ENCODE measurements at places on chromosomes 7 and 10.

- DNase-seq: no peak
Observed at GRCh38 chr7:131108212-131108940, 219.3 kb upstream of the MKLN1 start.

DNA sequence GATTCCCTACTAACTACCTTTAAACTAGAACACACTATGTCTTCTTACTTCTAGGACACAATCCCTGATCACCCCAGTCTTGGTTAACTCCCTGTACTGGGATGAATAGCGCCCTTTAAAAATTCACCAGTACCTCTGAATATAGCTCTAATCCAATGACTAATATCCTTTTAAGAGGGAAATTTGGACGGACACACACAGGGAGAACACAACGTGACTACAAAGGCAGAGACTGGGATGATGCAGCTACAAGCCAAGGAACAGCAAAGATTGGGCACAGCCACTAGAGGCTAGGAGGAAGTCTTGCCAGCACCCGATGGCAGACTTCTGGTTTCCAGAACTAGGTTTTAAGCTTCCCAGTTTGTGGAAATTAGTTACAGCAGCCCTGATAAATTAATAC, 81.4 kb downstream of the MALSU1 start:
- DNase-seq: no peak

- no peak for DNase-seq
Observed at GRCh38 chr7:2759736-2760097, 71.7 kb downstream of the AMZ1 start.

GRCh38 chr7:134480202-134480601, 21.3 kb upstream of the AKR1B1 start:
- DNase-seq: no peak

GRCh38 chr10:102396317-102396650, 779 bp downstream of the NFKB2 start:
- peak; percentile 61 for DNase-seq

GRCh38 chr10:106082865-106083264, 1081.6 kb downstream of the SORCS1 start:
- DNase-seq: no peak

Measured in CD4-positive, alpha-beta T cell (primary cell).